ENCODE measurements at places on chromosomes 2 and 18.

DNA sequence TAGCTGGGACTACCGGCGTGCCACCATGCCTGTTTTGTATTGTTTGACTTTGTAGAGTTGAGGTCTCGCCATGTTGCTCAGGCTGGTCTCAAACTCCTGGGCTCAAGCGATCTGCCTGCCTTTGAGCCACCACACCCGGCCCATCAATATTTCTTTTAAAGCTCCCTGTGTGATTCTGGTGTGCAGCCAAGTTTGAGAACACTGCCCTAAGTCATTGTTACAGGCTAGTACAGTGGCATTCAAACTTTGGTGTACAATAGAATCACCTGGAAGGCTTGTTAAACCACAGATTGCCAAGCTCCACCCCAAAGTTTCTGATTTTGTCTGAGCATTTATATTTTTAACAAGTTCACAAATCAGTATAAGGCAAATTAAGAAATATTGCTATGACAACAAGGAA is 99.9 kb downstream of the RBBP8 start:
- no peak for DNase-seq

GRCh38 chr18:12308386-12309100 is 502 bp downstream of the TUBB6 start:
- peak; percentile 87 for DNase-seq

GRCh38 chr2:227821043-227821942 is 7.7 kb downstream of the CCL20 start:
- DNase-seq = no peak

DNA sequence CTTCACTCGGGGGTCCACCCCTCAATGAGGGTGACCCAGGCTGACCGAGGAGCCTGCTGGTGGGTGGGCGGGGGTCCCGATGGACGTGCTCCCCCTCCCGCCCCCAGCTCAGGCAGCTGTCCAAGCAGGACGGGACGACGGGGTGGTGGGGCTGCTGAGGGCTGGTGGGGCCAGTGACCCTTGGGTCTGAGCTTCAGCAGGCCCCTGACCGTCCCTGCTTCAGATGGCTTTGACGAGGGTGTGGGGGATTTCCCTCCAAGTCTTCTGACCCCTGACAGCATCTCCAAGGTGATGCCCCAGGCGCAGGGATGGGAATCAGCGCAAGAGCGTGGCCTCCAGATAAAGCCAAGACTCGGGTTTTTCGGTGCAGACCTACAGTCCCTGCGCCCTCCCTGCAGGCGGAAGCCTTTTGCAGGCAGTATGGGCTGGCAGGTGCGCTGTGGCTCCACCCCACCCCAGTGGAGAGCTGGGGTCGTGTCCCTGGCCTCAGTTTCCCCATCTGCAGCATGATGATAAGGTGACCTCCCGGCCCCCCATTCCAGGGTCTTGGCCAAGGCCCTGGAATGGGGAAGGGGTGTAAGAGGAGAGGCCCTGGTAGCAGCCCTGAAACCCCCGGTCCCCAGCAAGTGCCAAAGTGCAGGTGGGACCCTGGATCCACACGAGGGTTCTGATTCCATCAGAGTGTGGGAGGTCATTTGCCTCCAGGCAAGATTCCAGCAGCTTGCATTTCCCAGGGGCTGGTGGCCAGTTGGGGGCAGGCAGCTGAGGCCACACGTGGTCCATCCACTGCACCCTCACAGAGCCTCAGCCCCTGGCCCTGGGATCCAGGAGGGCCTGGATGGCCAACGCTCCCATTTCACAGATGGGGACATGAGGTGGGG is 8.7 kb downstream of the CROCC2 start:
- no peak for DNase-seq

GRCh38 chr2:48668992-48669391 is 51.3 kb downstream of the GTF2A1L start:
- DNase-seq = no peak

Measured in GM20000 (cell line).